ENCODE measurements at places on chromosomes 11 and 22. TPM values are rescaled to one million over a fixed set of nuclear protein-coding genes. Genes with fewer than 3 reads are reported as not detected.

Gene TEX54
- not detected for total RNA-seq

DNA sequence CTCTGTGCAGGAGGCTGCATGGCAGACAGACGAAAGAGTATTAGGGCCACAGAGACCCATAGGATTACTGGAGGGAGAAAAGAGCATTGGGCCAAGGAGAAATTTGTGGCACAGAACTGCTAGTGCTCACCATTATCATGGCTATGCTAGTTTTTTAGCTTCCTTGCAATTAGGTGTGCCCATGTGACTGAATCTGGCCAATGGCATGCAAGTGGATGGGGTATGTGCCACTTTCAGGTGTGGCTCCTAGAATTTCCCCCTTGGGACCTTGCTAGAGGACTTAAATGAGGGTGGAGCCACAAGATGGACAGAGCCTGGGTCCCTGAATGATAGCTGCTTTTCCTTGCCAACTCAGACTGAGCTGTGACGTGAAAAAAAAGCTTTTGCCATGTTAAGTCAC lies 73.9 kb upstream of the TENM4 start:
- no peaks in the 10 kb centered on the region for H3K36me3 ChIP-seq
- H3K4me1 ChIP-seq: no peaks in the 10 kb centered on the region
- no peak overlapping the region for H3K4me3 ChIP-seq
- no peak for DNase-seq
- H3K27me3 ChIP-seq: peaks cover 17% of the 10 kb centered on the region

Gene TRIOBP
- 74.8 TPM for total RNA-seq

Gene CRYBB3
- total RNA-seq: 1.2 TPM

- H3K27me3 ChIP-seq: no peaks in the 10 kb centered on the region
- DNase-seq: no peak
- peaks cover 22% of the 10 kb centered on the region for H3K4me1 ChIP-seq
- no peak overlapping the region for H3K27ac ChIP-seq
- H3K4me3 ChIP-seq: no peak overlapping the region
- no peaks in the 10 kb centered on the region for H3K36me3 ChIP-seq
Measured at GRCh38 chr22:35476341-35476740, 64.3 kb upstream of the RASD2 start.

DNA sequence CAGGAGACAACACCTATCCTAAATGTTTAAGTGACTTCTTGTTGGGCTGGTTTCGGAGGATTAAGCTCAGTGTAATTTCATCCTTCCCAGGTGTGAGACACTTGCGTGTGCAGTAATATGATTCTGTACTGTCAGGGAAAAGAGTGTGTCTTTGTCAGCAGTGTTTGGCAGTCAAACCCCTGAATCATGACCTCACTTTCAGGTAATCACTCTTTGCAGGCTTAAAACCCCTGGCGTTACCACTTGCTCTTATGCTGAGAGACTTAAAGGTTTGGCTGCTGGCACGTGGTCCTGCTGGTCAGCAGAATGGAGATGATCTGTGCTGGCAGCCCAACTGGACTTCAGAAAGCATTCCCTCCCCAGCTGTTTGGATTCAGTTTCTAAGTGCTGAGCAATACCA lies 56.1 kb downstream of the APIP start:
- H3K27me3 ChIP-seq: no peaks in the 10 kb centered on the region
- H3K36me3 ChIP-seq: no peaks in the 10 kb centered on the region
- DNase-seq: peak; percentile 54
- H3K4me1 ChIP-seq: peaks cover 19% of the 10 kb centered on the region

Gene TRIM49
- total RNA-seq: not detected

Gene SEC14L6
- total RNA-seq: not detected

DNA sequence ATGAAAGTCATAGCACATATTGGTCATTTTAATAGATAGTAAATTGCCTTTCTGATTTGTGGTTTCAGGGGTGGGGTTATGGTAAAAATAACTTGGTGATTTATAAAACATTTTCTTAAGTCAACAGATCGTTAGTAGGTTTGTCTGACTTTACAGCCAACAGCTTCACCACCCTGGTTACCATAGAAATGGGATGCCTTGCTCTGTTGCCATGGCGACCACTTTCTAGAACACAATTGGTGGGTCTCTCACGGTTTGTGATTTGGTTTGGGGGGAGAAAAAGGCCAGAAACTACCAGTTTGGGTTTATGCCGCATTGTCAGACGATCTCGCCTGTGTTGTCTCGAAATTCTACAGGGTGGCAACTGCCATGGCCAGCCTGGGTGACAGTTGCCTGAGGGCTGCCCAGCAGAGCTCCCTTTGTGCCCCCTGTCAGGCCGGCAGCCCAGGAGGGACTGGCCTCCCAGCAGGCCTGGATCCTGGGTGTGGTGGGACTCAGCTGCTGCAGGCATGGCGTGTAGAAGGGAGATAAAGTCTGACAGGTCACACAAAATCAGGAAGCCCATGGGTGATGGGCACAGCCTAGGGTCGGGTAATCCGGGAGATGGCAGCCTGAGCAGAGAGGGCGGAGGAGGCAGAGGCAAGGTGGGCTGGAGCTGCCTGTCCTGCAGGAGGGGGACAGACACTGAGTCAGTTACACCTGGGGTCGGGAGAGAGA lies 30.9 kb downstream of the KCNC1 start:
- no peaks in the 10 kb centered on the region for H3K36me3 ChIP-seq
- no peaks in the 10 kb centered on the region for H3K27me3 ChIP-seq
- no peak overlapping the region for H3K4me3 ChIP-seq
- no peak overlapping the region for H3K27ac ChIP-seq

GRCh38 chr11:35107861-35108260 lies 31.1 kb upstream of the CD44 start:
- H3K4me3 ChIP-seq: no peak overlapping the region
- no peak overlapping the region for H3K27ac ChIP-seq
- no peaks in the 10 kb centered on the region for H3K36me3 ChIP-seq
- H3K27me3 ChIP-seq: no peaks in the 10 kb centered on the region

Gene BIK
- 24.6 TPM for total RNA-seq

GRCh38 chr22:50209893-50210292 lies 9.1 kb downstream of the SELENOO start:
- H3K27me3 ChIP-seq: no peaks in the 10 kb centered on the region
- peaks cover 2% of the 10 kb centered on the region for H3K36me3 ChIP-seq
- DNase-seq: peak; percentile 66
- no peaks in the 10 kb centered on the region for H3K4me1 ChIP-seq

All from PC-3 (cell line).